ENCODE measurements at places on chromosomes 6 and 20. TPM values are rescaled to one million over a fixed set of nuclear protein-coding genes. Genes with fewer than 3 reads are reported as not detected.

The DEFB118 gene
- not detected for total RNA-seq

The MUCL3 gene
- not detected for total RNA-seq

The C20orf141 gene
- total RNA-seq = not detected

The DNAH8 gene
- not detected for total RNA-seq

The MUC22 gene
- total RNA-seq = 0.36 TPM

The C6orf163 gene
- total RNA-seq = 5.3 TPM

The C6orf132 gene
- total RNA-seq = 0.16 TPM

The GSTA1 gene
- total RNA-seq = not detected

The SYNCRIP gene
- 43.0 TPM for total RNA-seq

The BPIFB1 gene
- total RNA-seq = not detected

The DCBLD1 gene
- total RNA-seq = 8.1 TPM

The TFAP2B gene
- total RNA-seq = not detected

The ELOVL2 gene
- 1.1 TPM for total RNA-seq

The BIRC7 gene
- not detected for total RNA-seq

The C6orf141 gene
- 1.0 TPM for total RNA-seq

The ZNF165 gene
- total RNA-seq = not detected

The FAM209B gene
- total RNA-seq = not detected

The CDYL gene
- total RNA-seq = 24.5 TPM

The ID1 gene
- total RNA-seq = 117 TPM

The BPI gene
- total RNA-seq = not detected

The KHDC1L gene
- not detected for total RNA-seq

The PGBD1 gene
- total RNA-seq = 2.8 TPM

The KCNK5 gene
- 0.07 TPM for total RNA-seq

The FAM83B gene
- total RNA-seq = 0.26 TPM

The BPIFA1 gene
- total RNA-seq = not detected

The SIRPB2 gene
- 2.1 TPM for total RNA-seq

The SLC9A8 gene
- 15.6 TPM for total RNA-seq

The CDH26 gene
- total RNA-seq = 0.29 TPM

The NOX3 gene
- total RNA-seq = not detected

The PRL gene
- total RNA-seq = not detected

The PABPC1L gene
- 0.68 TPM for total RNA-seq

The COL20A1 gene
- not detected for total RNA-seq

The MANEA gene
- total RNA-seq = 1.7 TPM

The IMPG1 gene
- not detected for total RNA-seq

The NUDT3 gene
- 71.9 TPM for total RNA-seq

The CALHM6 gene
- total RNA-seq = 0.91 TPM

The DYNLT2 gene
- 1.1 TPM for total RNA-seq

The EPPIN gene
- not detected for total RNA-seq

The NPEPL1 gene
- total RNA-seq = 33.1 TPM

The HLA-C gene
- total RNA-seq = 267 TPM

The DAAM2 gene
- total RNA-seq = 37.4 TPM

Measured in gastrocnemius medialis (tissue), 4 donors.